Immature natural killer cell (primary cell): ENCODE measurements at places on chromosomes 2 and 18. TPM values are rescaled to one million over a fixed set of nuclear protein-coding genes. Genes with fewer than 3 reads are reported as not detected.

FEV gene
- polyA plus RNA-seq: not detected

C2orf92 gene
- polyA plus RNA-seq: not detected

DNA sequence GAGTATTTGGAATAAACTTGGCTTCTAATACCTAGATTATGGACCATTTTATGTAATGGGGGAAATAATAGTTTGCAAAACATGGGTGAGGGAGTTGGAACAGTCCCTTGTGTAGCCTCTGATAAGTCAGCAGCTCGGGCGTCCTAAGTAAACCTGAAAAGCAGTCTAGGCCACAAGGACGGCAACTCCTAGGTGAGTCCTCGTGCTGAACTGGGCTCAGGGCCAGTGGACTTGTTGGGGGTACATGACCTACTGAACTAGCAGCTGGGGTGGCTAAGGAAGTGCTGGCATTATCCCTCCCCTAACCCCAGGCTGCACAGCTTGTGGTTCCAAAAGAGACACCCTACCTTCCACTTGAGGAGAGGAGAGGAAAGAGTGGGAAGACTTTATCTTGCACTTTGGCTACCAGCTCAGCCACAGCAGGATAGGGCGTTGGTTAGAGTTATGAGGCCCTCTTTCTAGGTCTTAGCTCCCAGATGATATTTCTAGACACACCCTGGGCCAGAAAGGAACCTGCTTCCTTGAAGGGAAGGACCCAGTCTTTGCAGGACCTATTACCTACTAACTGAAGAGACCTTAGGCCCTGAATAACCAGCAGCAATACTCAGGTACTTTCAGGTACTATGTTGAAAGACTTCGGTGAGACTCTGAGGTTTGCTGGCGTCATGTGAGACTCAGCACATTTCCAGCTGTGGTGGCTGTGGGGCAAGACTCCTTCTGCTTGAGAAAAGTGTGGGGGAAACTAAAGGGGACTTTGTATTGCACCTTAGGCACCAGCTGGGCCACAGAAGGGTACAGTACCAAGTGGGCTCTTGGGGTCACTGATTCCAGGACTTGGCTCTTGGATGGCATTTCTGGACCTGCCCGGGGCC, 71.0 kb downstream of the AQP4 start:
- no peak for DNase-seq
- no peak overlapping the region for H3K4me3 ChIP-seq
- no peak overlapping the region for H3K27ac ChIP-seq
- H3K27me3 ChIP-seq: no peaks in the 10 kb centered on the region

DNA sequence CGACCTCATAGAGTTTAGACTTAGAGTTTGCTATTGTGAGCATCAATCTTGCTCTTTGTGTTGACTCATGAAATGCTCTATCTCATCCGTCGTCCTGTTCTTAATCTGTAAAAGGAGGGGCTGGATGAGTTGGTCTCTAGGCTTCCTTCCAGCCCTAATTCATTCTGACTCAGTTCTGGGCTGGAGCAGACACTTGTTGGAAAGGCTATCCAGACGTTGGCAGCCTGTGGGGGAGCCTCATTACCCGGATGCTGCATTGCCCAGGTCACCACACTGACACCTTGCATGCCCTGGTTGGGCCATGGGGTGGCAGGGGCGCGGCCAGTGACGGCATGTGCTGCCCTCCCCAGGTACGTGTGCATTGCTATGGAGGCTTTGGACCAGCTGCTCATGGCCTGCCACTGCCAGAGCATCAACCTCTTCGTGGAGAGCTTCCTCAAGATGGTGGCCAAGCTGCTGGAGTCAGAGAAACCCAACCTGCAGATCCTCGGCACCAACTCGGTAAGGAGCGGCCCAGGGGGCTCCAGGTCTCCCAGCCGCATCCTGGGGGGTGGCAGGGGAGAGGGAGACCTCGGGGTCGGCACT, 61.5 kb downstream of the EFR3B start:
- DNase-seq: no peak
- H3K27ac ChIP-seq: no peak overlapping the region
- no peak overlapping the region for H3K4me3 ChIP-seq
- no peaks in the 10 kb centered on the region for H3K4me1 ChIP-seq
- H3K36me3 ChIP-seq: no peaks in the 10 kb centered on the region

DNA sequence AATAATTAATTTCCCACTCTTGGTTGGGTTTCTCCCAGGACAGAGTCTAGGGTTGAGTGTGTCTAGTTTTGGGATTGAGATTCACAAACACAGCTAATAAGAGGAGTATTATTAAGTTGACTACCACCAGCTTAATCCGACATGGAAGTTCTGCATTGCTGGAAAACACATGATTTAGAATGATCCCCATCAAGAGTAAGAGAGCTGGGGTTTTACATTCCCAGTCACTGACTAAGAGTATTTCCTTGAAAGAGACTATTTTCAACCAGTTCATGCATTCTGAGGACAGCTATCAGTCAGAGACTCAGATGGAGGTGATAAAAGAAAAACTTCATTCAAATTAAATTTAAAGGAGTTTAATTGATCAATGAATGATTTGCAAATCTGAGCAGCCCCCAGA, 334.6 kb upstream of the LRATD1 start:
- DNase-seq: no peak
- no peak overlapping the region for H3K4me3 ChIP-seq
- no peak overlapping the region for H3K27ac ChIP-seq
- H3K36me3 ChIP-seq: no peaks in the 10 kb centered on the region
- H3K27me3 ChIP-seq: no peaks in the 10 kb centered on the region

- H3K36me3 ChIP-seq: no peaks in the 10 kb centered on the region
- no peaks in the 10 kb centered on the region for H3K4me1 ChIP-seq
- no peak overlapping the region for H3K27ac ChIP-seq
- no peak for DNase-seq
- no peaks in the 10 kb centered on the region for H3K27me3 ChIP-seq
These were observed 75.0 kb downstream of the NRXN1 start for GRCh38 chr2:50956886-50957285.
